Fibroblast of skin of left quadriceps (primary cell): ENCODE measurements at places on chromosomes 3 and 15.

GRCh38 chr15:67082007-67082536, 16.7 kb downstream of the SMAD3 start:
- DNase-seq: no peak

DNA sequence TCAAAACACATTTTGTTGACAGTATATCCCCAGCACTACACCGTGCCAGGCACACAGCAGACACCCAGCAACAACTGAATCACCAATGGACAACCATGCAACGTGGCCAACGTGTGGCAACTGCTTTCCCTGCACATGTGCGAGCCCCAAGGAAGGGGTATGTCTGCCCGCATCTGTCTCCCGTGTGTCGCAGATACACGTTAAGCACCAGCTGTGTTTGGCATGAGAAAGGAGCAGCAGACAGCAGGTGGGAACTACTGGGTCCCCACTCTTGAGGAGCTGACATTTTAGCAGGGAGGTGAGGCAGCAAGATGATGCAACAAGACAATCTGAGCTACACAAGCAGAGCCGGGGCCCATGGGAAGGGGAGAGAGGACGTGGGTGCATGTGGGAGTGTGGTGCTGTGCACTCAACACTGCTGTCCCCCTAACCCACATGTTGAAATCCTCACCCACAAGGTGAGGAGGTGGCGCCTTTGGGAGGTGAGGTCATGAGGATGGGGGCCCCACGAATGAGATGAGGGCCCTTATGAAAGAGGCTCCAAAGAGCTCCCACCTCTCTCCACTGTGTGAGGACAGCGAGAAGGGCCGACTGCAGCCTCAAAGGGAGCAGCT, 56.2 kb downstream of the ROPN1B start:
- DNase-seq: no peak

- no peak for DNase-seq
These were observed 49.9 kb upstream of the ATP2B2 start for GRCh38 chr3:10555263-10555662.

GRCh38 chr15:79475306-79475705, 43.2 kb downstream of the MINAR1 start:
- DNase-seq: peak; percentile 31

- no peak for DNase-seq
These were observed 49.1 kb downstream of the CCK start for GRCh38 chr3:42216931-42217333.

DNA sequence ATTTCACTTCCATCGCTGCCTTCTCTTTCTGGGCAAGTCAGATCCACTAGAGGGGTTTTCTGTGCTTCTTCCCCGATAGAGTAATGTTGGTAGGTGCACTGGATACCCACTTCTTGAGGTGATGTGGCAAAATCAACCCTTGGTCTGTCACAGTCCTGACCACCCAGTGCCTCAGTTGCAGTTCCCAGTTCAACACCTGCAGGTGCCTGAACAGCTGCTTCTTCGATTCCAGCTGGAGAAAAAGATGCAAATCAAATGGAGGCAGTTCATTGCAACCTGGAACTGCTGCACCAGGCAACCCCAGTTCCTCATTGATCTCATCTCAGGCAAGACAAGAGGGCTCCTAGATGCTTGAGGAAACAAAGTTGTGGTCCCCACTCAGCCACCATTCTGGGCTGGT, 186.6 kb downstream of the UBE2E2 start:
- no peak for DNase-seq

DNA sequence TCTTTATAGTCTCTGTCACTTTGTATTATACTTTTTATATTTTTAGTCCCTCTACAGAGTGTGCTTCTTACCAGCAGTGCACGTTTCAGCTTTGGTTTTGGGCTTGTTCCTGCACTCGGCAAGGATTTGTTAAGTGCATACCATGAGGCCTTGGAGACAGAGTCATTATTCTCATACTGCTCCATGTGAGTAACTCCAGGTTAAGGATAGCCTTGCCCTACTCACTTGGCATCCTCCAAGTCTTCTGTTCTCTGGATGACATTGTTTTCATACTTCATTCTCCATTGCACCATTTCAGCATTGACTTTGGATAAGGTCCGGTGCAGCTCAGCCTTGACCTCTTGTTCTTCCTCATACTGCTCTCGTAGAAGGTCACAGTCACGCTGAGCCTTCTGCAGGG, 96.4 kb downstream of the MYH15 start:
- DNase-seq: no peak

DNA sequence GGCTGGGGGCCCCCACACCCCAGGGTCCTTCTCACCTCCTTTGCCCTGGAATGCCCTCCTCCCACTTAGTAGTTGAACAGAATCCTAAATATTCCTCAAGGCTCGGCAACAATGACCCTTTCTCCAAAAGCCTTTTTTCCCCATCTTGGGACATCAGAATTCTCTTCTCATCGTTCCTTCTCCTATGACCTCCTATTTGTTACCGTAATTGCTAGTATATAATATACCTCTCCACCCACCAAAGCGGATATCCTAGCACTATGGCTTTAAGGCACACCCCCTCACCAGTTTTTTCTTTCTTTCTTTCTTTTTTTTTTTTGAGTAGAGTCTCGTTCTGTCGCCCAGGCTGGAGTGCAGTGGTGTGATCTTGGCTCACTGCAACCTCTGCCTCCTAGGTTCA, 16.8 kb downstream of the HDAC11 start:
- no peak for DNase-seq

DNA sequence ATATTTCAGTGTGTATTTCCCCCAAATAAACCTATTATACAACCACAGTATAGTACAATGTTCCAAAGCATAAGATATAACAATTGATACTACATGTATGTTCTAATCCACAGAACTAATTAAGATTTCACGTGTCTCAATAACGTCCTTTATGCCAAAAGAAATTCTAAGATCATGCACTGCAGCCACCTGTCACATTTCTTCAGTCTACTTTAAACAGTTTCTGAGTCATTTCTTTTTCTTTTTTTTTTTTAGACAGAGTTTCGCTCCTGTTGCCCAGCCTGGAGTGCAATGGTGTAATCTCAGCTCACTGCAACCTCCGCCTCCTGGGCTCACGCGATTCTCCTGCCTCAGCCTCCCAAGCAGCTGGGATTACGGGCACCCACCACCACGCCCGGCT, 190.2 kb downstream of the STAG1 start:
- no peak for DNase-seq

DNA sequence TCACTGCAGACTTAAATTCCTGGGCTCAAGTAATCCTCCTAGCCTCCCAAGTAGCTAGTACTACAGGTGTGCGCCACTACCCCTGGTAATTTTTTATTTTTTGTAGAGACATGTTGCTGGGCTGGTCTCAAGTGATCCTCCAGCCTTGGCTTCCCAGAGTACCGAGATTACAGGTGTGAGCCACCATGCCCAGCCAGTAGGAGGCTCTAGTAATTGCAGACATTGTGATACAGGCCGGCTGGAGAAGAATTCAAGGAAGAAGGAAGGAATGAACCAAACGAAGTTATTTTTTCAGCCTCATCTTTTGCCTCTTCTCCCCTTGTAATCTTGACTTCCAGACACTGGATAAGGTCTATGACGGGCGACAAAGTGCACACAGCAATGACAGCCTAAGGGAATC, 3.2 kb upstream of the PPP4R2 start:
- no peak for DNase-seq

DNA sequence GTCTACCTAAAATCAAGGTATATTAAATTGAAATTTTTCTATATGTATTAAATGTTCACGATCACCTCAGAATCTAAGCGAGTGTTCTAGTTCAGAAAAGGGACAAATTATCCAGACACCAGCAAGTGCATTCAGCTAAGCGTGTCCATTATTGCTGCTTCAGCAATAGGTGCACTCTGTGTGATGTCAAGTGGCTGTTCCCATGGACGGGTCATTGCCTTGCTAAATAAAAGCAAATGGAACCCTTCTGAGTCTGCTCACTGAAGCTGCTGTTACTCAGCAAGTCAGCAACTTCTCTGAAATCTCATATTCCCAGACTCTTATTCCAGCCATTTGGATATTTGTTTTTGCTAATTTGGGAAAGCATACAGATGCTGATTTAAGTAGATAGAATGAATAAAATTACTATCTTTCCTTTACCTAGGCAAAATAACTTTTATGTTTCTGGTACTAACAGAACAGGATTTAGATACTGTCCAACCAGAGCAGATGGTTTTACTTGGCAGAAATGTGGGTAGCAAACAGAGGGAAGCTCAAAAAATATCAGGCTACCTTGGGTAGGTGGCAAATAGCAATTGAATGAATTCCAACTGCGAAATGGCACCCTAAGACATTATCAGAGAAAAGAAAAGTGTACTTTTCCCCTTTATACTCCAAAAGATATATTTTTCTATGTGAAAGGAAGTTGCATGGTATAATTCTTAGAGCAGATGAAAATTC, 407.0 kb downstream of the GAP43 start:
- no peak for DNase-seq

- DNase-seq: no peak
These were observed 357.5 kb downstream of the FOXP1 start for GRCh38 chr3:71225951-71226564.

GRCh38 chr3:17444865-17445264, 297.6 kb downstream of the TBC1D5 start:
- DNase-seq: no peak

- DNase-seq: no peak
These were observed 458 bp upstream of the STAC start for GRCh38 chr3:36379872-36380220.

- DNase-seq: no peak
These were observed 284.9 kb upstream of the TBL1XR1 start for GRCh38 chr3:177482048-177482691.

- DNase-seq: no peak
These were observed 73.1 kb downstream of the FAIM start for GRCh38 chr3:138681463-138682220.

GRCh38 chr15:47293466-47294162, 423.7 kb upstream of the SEMA6D start:
- DNase-seq: peak; percentile 94

DNA sequence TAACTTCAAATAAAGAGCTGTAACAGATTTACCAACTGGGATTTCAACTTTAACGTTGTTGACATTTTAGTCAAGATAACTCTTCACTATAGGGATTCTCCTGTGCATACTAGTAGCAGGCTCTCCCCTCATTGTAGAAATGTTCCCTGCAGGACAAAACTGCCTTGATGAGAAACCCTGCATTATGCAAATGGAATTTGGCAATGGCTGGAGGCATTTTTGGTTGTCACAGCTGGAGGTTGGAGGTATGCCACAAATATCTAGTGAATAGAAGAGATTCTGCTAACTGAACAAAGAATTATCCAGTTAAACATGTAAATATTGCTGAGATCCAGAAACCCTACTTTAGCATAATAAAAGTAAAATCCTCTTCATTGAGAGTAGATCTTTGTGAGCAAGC, 928.8 kb upstream of the ALCAM start:
- DNase-seq: peak; percentile 74

DNA sequence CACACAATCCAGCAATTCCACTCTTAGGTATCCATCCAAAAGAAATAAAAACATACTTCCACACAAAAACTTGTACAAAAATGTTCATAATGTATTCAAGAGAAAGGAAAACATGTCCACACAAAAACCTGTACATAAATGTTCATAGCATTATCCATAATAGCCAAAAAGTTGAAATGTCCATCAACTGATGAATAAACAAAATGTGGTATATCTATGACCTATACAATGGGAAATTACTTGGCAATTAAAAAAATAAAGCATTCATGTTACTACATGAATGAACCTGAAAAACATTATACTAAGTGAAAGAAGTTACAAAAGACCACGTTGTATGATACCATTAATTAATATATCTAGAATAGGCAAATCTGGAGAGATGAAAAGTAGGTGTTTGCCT, 17.9 kb downstream of the FRMD5 start:
- DNase-seq: no peak

GRCh38 chr15:49154359-49154758, 1.0 kb downstream of the COPS2 start:
- no peak for DNase-seq

DNA sequence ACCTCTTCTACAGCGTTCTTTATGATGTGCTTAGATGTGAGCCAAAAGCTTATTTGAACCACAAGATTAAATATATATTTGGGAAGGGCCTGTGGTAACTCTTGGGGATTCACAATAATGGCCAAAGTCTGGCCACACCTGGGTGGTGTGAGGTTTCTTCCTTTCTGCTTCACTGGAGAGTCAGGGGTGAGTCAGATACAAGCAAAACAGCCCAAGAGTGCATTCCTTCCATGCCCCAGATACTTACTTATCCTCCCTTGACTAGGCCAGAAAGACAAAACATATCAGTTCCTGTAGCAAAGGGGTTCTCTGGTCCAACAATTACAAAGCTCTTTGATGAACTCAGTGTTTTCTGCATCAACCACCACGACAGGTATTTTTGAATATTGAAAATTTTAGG, 941 bp downstream of the ZBED2 start:
- peak; percentile 20 for DNase-seq

DNA sequence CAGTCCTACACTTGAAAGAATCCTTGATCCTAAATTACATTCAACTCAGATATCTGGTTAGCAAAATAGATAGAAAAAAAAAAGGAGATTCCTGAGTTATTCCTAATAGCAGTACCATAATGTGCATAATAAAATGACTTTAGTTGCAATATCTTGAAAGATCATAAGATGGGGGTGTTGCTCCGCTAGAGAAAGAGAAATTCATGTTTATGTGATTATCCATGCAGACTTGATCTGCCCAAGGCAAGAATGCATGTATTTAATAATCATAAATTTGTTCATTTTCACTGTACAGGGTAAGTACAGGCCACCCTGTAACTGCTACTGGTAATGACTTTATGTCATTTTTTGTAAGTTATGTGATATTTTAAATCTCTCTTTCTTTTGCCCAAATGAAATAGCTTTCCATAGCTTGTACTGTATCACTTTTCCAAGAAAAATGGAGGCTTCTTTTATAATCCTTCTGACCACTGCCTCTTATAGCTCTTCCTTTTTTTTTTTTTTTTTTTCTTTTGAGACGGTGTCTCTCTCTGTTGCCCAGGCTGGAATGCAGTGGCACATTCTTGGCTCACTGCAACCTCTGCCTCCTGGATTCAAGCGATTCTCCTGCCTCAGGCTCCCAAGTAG, 84.6 kb downstream of the HCN4 start:
- no peak for DNase-seq

DNA sequence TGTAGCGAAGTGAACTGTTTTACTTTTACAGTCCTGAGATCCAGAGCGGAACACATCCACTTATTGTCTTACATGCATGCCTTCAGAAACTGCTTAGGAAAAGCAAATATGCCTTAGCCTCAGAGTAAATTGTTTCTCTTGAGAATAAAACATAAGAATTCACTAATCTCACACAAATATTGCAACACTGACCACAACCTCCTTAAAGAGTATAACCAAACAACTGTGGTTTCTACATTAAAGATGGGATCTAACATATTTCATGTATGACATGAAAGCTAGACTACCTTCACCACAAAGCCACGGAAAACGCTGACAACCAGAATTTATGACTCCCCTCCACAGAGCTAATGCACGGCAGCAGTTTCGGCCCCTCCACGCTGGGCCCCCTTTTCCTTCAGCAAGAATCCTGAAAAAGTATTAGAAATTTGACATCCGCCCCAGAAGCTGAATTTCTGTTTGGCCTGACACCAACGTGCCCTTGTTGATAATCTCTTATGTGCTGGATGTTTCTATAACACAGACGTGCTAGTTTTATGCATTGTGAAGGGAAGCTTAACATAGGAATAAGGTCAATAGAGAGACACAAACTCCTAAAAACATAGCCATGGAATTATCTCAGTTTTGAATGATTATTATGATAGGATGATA, 84.6 kb downstream of the GREM1 start:
- peak; percentile 96 for DNase-seq
